ENCODE measurements at places on chromosomes 13 and 19. TPM values are rescaled to one million over a fixed set of nuclear protein-coding genes. Genes with fewer than 3 reads are reported as not detected.

DNA sequence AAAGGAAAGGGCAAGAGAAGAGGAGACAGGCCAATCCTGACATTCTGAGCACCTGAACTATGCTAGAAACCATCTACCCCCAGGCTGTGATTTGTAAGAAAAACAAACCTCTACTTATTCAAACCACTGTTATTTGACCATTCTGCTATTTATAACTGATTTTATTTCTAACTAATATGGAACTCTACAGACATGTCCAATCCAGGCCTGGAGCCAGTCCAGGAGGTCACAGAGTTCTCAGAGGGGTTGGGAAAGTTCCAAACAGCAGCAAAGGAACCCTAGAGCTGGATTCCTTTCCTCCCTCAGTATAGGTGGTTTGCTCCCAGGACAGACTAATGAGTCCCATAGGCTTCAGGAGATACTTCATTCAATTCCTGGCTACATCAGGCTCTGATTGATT lies 24.2 kb downstream of the SIAH3 start:
- no peak for DNase-seq

DNA sequence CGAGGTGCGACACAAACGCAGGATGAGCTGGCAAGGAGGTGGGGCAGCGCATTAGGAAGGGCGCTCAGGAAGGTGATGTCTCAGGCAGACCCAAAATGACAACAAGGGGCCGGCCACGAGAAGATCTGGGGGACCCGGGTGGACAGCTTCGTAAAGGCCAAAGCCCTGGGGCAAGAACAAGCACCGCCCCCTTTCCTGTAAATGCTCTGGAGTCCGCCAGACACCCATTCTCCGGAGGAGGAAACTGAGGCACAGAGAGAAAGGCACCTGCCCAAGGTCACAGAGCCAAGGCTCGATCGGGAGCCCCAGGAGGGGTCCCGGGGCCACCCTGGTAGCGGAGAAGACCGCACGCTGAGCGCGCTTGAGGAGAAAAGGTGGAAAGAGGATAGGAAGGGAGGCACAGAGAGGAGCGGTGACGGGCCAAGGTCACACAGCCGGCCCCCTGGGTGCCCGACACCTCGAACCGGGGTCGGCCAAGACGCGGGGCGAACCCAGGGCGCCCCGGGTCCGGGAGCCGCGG lies 571 bp downstream of the SAFB2 start:
- no peak for DNase-seq

The CDK8 gene
- 19.5 TPM for polyA plus RNA-seq

DNA sequence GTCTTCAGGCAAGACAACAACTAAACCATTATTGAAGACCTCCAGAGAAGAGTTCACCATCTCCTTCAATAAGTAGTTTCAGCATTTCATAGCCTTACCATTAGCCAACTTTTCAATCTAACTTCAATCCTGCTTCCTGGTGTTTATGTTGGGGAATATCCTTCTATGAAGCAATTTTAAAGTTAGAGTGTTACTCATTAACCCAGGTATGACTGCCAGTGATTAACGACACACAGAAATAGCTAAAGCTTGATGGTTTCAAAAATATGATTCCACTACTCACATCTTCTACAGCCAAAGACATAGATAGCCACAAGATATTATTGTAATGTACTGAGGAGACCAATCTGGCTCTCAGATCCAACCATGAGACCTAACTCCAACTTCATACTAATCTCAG lies 403.2 kb downstream of the EFNB2 start:
- no peak for DNase-seq

DNA sequence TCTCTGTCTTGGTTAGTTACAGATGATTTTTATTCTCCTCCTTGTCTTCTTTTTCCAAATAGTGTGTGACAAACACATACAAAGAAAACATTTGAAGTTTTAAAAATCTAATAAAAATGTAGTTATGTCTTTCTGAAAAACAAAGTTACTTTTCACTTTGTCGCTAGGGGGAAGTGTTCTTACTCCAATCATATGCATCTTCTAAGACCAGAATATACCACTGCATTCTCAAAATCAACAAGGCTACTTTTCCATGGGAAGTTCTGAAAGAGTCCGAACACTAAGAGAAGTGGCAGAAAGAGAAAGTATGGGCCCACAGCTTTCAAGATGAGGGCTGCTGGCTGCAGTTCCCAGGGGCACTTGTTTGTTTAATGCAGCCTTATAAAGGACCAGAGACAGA lies 208.9 kb downstream of the DCT start:
- DNase-seq, result no peak

All from right renal pelvis (tissue), 4 donors.